ENCODE measurements at places on chromosomes 11 and 22.

GRCh38 chr11:75161506-75162095 is 10.7 kb downstream of the SLCO2B1 start:
- no peak for DNase-seq

- no peak for DNase-seq
Observed at GRCh38 chr22:22167791-22168189, 76.8 kb upstream of the VPREB1 start.

DNA sequence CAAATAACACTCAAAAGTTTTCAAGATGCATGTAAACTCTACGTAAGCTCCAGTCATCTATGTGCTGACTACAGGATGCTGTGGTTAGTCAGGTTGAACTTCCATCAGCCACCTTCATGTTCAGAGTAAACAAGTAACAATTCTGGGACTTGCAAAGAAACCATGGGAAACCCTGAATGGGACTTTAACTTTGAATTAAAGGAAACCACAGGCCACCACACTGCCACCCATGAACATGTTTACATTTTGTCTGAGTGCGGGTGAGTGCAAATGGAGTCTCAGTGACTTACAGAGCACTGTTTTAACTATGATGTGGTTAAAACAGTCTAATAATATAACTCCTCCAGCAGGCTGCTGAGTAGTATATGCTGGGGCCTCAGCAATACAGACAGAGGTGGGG is 12.9 kb upstream of the SYTL2 start:
- DNase-seq, result no peak

GRCh38 chr11:123314972-123315371 is 115.1 kb upstream of the GRAMD1B start:
- no peak for DNase-seq

- no peak for DNase-seq
Observed at GRCh38 chr22:26464312-26464711, 19.3 kb downstream of the HPS4 start.

DNA sequence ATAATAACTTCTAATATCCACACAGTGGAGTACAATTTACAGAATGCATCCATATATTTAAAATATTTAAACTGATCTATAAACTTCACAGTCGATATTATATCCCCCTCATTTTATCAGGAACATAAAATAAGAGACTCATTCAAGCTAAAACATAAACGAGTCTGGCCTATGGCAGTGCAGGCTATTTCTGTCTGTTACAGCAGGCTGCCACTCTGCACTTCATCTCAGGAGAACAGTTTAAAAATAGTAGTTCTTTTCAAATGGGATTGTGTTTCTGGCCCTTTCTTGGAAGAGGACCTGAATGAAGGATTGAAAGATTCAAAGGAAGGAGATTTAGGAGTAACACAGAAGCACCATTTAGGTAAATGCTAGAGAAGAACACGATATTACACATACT is 915.7 kb downstream of the NTM start:
- DNase-seq, result no peak

DNA sequence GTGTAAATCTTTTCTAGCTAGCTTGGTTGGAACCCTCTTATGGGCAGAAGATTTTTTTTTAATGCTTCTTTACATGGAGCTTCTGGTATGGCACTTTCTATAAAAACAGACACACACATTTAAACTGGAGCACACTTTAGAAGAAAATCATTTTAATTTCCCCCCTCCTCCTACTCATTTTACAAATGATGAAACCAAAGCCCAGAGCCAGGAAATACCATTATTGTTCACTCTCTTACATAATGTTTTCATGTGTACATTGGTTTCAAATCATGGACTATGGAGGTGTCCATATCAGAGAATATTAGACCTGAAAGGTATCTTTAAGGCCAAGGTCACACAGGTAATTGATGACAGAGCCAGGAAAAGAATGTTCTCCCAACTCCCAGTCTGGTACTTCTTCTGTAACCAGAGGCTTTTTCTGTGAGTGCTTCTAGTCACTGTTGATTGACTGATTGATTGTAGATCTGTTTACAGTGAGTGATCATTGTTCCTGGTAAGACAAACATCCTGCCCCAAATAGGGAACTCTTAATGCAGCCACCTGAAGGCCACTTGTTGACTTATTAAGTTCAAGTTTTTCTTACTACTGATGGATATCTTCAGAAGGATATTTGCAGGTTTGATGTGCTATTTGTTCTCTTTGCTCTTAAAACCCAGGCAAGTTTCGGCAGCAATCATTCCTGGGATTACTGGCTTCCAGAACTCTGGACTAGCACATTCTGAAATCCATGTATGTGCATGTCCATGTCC is 26.8 kb upstream of the ME3 start:
- DNase-seq, result peak; percentile 64

All from fibroblast of upper back skin (primary cell).